ENCODE measurements at places on chromosomes 4 and X.

DNA sequence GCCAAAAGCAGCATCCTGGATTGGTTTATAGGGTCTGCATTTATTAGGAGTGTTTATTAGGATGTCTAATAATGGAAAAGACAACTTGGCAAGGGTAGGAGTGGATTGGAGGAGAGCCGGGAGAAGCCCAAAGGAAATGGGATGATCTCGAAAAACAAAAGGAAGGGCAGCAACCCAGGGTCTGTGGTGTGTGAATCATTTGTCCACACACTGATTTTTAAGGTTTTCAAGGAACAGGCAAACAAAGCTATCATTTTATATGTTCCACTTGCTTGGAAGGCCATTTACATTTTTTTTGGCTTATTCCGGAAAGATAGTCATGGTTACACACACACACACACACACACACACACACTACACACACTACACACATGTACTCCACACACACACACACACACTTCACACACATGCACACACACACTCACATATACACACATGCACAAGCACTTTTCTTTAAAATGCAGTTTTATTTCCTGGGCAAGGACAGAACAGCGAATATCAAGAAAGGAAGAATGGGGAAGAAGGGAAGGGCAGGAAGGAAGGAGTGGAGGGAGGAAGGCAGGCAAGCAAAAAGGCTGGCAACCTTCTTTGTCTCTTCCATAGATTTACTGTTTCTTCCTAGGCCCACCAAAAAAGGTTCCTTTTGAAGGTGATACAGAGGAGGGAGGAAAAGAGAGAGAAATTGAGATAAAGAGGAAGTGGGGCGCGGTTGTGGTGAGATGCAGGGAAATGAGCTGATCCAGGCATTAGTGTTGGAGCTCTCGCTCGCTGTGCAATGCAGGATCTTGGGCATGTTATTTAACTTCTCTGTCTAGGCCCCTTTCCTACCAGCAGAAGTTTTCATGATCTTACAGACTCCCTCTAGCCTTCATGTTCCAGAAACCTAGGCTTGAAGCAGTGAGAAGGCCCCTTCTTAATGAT, 88.6 kb upstream of the MAML3 start:
- DNase-seq = peak; percentile 35

- no peak for DNase-seq
Measured at GRCh38 chrX:19566359-19567222, 51.3 kb upstream of the MAP3K15 start.

DNA sequence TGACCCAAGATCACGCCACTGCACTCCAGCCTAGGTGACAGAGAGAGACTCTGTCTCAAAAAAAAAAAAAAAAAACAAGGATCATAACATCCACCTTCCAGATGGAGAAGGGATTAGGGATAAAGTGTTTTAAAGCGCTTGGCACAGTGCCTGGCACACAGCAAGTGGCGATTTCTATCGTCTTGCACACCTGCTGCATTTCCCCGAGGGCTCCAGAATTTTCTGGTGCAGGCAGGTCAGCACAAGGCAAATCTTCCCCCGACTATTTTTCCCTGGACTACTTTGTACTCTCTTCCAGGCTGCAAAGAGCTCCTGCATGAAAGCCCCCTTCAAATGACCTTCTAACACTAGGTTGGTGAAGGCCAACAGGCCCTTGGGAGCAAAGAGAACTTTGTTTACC, 57.3 kb downstream of the APBB2 start:
- DNase-seq = no peak

DNA sequence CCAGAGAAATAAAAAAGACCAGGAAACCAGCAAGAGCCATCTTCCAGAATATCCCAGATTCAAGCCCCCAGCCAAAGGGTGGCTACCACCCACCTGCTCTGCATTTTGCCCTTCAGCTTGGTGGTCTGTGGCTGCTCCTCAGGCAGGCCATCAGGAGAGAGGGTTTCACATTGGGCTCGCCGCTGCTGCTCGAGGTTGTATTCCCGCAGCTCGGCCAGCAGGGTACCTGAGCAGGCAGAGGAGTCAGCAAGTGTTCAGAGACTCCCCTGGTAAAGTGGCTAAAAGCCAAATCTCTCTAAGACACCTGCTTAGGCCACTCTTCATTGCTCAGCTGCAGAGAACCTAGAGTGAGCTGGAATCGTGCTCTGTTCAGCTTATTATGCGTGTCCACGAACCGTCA, 110.8 kb upstream of the HSD17B10 start:
- no peak for DNase-seq
